Stomach (tissue), 19 donors: ENCODE measurements at places on chromosomes 5 and 9. TPM values are rescaled to one million over a fixed set of nuclear protein-coding genes. Genes with fewer than 3 reads are reported as not detected.

The DBH gene
- polyA plus RNA-seq: not detected

The KCNN2 gene
- 0.28 TPM for polyA plus RNA-seq

The AFF4 gene
- 9.4 TPM for polyA plus RNA-seq

The CDC14B gene
- 17.0 TPM for polyA plus RNA-seq

The TRIM36 gene
- polyA plus RNA-seq: 8.0 TPM

The SYK gene
- 16.8 TPM for polyA plus RNA-seq

The IFNB1 gene
- not detected for polyA plus RNA-seq

The PAEP gene
- polyA plus RNA-seq: not detected

The SMIM33 gene
- 0.46 TPM for polyA plus RNA-seq

The CAVIN4 gene
- polyA plus RNA-seq: 0.37 TPM

The RC3H2 gene
- polyA plus RNA-seq: 9.2 TPM

The GFI1B gene
- not detected for polyA plus RNA-seq

The GM2A gene
- 3.2 TPM for polyA plus RNA-seq

- no peak overlapping the region for H3K27ac ChIP-seq
- H3K36me3 ChIP-seq: no peaks in the 10 kb centered on the region
- H3K4me1 ChIP-seq: no peaks in the 10 kb centered on the region
- H3K4me3 ChIP-seq: no peak overlapping the region
- peak; percentile 22 for DNase-seq
- H3K27me3 ChIP-seq: no peaks in the 10 kb centered on the region
Observed at GRCh38 chr5:60490597-60491166, 209.3 kb downstream of the DEPDC1B start.

GRCh38 chr9:27398982-27399653 lies 102.2 kb upstream of the EQTN start:
- no peaks in the 10 kb centered on the region for H3K27me3 ChIP-seq
- no peak overlapping the region for H3K4me3 ChIP-seq
- no peak for DNase-seq
- H3K36me3 ChIP-seq: no peaks in the 10 kb centered on the region
- H3K4me1 ChIP-seq: peaks cover 17% of the 10 kb centered on the region
- no peak overlapping the region for H3K27ac ChIP-seq

- no peak overlapping the region for H3K4me3 ChIP-seq
- H3K36me3 ChIP-seq: no peaks in the 10 kb centered on the region
- no peaks in the 10 kb centered on the region for H3K4me1 ChIP-seq
Observed at GRCh38 chr5:174675110-174675509, 49.3 kb upstream of the MSX2 start.

- peaks cover 3% of the 10 kb centered on the region for H3K4me1 ChIP-seq
- H3K27ac ChIP-seq: no peak overlapping the region
- DNase-seq: no peak
- no peaks in the 10 kb centered on the region for H3K27me3 ChIP-seq
- no peak overlapping the region for H3K4me3 ChIP-seq
Observed at GRCh38 chr9:26870292-26870691, 22.3 kb downstream of the CAAP1 start.

GRCh38 chr5:3092664-3093063 lies 341.2 kb upstream of the IRX2 start:
- no peaks in the 10 kb centered on the region for H3K4me1 ChIP-seq
- no peaks in the 10 kb centered on the region for H3K36me3 ChIP-seq

DNA sequence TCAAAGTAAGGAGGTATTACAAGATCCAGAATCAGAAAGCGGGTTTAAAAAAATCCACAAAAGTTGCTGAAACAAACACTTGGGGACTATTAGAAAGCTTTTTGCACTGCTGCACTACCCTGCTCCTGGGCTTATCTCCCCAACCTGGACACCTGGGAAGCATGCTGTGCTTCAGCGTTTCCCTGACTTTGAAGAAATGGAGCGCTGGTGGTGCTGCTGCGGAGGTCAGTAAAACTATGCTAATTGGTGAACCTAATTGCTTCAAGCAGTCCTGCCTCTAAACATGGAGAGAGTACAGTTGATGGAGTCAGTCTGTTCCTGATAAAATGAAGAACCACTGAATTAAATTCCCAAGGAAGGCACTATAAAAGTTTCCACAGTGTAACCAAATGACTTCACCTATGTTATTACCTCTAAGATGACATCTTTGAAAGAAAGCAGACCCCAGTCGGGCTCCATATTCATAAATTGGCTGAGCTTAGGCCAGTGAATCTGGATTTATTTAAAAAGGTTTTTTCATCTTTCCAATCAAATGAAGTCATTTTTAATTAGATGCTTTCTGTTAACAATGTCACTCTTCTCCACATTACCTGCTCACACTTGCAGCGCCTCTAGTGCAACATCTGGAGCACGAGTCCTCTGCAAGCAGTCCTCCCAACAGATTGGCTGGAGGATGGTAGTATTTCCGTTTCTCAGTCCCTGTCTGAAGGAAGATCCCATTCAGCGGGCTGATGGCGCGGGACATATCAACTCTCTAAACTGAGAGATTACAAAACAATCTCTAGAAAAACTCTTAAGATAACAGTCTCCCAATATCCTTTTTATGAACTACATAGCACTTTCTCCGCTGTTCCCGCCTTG lies 11.5 kb downstream of the NR2F1-AS1 start:
- no peaks in the 10 kb centered on the region for H3K4me1 ChIP-seq
- no peaks in the 10 kb centered on the region for H3K36me3 ChIP-seq
- DNase-seq: no peak

DNA sequence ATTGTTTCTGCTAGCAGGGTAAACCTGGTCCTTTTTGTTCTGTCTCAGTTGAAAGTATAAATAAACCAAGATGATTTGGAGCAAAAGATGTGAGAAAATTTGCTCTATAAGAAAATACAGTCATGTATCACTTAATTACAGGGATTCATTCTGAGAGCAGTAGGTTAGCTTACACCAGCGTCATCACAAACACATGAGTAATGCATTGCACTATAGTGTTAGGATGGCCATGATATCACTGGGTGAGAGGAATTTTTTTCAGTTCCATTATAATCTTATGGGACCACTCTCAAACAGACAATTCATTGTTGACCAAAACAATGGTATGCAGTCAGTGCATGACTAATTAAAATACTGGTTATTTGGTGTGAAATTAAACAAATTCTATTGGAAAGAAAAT lies 430.9 kb downstream of the CHSY3 start:
- no peaks in the 10 kb centered on the region for H3K4me1 ChIP-seq
- no peaks in the 10 kb centered on the region for H3K36me3 ChIP-seq
- H3K27ac ChIP-seq: no peak overlapping the region

GRCh38 chr9:6869081-6869948 lies 111.5 kb downstream of the KDM4C start:
- no peaks in the 10 kb centered on the region for H3K4me1 ChIP-seq
- no peak overlapping the region for H3K4me3 ChIP-seq
- H3K36me3 ChIP-seq: no peaks in the 10 kb centered on the region
- H3K27me3 ChIP-seq: no peaks in the 10 kb centered on the region
- no peak overlapping the region for H3K27ac ChIP-seq
- DNase-seq: no peak

- no peak for DNase-seq
- H3K27ac ChIP-seq: no peak overlapping the region
- no peaks in the 10 kb centered on the region for H3K36me3 ChIP-seq
- no peaks in the 10 kb centered on the region for H3K4me1 ChIP-seq
Observed at GRCh38 chr5:126341906-126342630, 81.1 kb upstream of the GRAMD2B start.

- H3K4me1 ChIP-seq: peaks cover 31% of the 10 kb centered on the region
- peak; percentile 46 for DNase-seq
- no peaks in the 10 kb centered on the region for H3K36me3 ChIP-seq
- H3K4me3 ChIP-seq: no peak overlapping the region
- no peak overlapping the region for H3K27ac ChIP-seq
- no peaks in the 10 kb centered on the region for H3K27me3 ChIP-seq
Observed at GRCh38 chr9:116464987-116465571, 222.0 kb upstream of the TRIM32 start.

- no peaks in the 10 kb centered on the region for H3K36me3 ChIP-seq
- DNase-seq: no peak
- no peaks in the 10 kb centered on the region for H3K27me3 ChIP-seq
- peaks cover 17% of the 10 kb centered on the region for H3K4me1 ChIP-seq
- peak overlapping the region; percentile 81 for H3K27ac ChIP-seq
Observed at GRCh38 chr9:128705051-128705965, 3.0 kb downstream of the PKN3 start.

DNA sequence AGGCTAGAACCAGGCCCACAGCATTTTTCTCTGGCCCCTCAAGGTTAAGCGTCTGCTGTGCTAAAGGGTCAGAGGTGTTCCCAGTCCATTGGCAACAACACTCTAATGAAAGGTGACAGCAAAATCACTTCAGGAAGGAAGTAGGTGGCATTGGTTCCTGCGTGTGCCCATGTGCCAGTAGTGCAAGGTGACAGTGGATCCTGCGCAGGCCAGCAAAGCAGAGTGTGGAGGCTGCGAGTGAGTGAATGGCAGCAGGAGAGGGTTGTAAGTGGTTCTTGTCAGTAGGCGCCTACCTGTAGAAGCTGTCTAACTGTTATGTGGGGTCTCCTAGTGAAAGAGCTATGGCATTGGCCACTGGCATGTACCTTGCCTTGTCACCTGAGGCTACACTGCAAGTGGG lies 898.2 kb upstream of the TYRP1 start:
- no peak overlapping the region for H3K27ac ChIP-seq
- no peak for DNase-seq
- no peaks in the 10 kb centered on the region for H3K4me1 ChIP-seq
- no peaks in the 10 kb centered on the region for H3K36me3 ChIP-seq

GRCh38 chr5:180898621-180899246 lies at the start of gene BTNL8:
BTNL8 (plus strand) TSS chr5:180899159; CDS start chr5:180899311, 152 bp downstream.
- H3K36me3 ChIP-seq: no peaks in the 10 kb centered on the region
- H3K27me3 ChIP-seq: no peaks in the 10 kb centered on the region
- H3K4me3 ChIP-seq: no peak within 1 kb of the TSS
- DNase-seq: peak; percentile 52
- peak within 1 kb of the TSS; percentile 70 for H3K27ac ChIP-seq
- H3K4me1 ChIP-seq: peaks cover 20% of the 10 kb centered on the region

DNA sequence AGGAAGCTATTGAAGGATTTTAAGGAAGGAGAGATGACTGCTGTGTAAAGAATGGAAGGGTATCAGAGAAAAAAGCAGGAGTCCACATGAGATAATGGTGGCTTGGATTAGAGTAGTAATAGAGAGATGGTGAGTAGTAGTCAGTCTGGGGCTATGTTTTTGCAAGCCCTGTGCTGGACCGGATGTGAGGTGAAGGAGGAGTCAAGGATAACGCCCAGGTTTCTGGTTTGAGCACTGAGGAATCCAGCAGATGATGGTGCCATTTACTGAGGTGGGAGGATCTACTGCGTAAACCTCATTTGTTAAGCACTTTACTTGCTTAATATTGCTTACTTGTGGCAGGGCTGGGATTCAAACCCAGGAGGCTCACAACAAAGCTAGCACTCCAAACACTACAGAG lies 1.1 kb downstream of the TIGD6 start:
- H3K4me1 ChIP-seq: peaks cover 48% of the 10 kb centered on the region
- H3K4me3 ChIP-seq: peak overlapping the region; percentile 93
- no peak for DNase-seq
- no peak overlapping the region for H3K27ac ChIP-seq
- peaks cover 26% of the 10 kb centered on the region for H3K36me3 ChIP-seq

DNA sequence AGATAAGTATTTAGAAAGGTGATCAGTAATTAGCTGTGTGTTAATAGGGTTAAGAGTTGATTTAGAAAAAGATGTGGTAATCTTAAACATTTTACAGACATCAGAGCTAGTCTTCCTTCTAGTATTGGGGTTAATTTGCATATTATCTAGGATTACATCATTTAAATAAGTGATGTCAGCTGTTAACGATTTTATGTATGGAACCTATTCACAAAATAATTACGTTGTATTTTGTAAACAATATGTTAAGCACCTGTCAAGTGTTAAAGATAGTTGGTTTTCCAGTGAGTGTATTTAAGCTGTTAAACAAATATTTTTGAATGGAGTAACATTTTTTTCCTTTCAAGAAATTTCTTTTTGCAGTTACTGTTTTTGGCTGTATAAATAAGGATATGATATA lies 2.2 kb downstream of the DCP2 start:
- H3K27ac ChIP-seq: no peak overlapping the region
- H3K36me3 ChIP-seq: no peaks in the 10 kb centered on the region
- no peak overlapping the region for H3K4me3 ChIP-seq
- no peaks in the 10 kb centered on the region for H3K27me3 ChIP-seq

- no peaks in the 10 kb centered on the region for H3K36me3 ChIP-seq
- DNase-seq: no peak
- H3K4me1 ChIP-seq: peaks cover 11% of the 10 kb centered on the region
- H3K4me3 ChIP-seq: peak overlapping the region; percentile 64
Observed at GRCh38 chr5:59769041-59769360, 124.5 kb downstream of the PDE4D start.

DNA sequence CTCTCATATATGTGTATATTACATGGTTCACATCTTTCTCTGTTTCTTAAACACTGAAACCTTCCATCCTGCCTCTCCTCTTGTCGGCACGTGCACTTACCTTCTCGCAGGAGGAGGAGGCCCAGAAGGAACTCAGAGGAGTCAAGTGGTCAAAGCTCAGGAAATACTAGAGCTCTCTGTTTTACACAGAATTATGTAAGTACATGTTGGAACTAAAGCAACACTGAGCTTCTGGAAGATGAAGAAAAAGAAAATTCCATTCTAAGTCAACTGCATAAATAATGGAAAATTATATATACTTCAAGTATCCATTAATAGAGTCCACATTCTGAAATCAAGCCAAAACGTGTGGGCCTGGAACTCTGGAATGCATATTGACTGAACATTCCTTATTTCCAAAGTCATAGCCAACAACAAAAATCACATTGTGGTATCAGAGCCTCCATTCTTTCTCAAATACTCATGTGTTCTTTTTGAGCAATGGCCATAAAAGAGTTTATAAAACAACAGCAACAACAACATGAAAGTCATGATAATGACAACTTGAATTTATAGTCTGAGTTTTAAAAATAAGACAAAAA lies 121.5 kb upstream of the RAI14 start:
- peak; percentile 66 for DNase-seq
- no peak overlapping the region for H3K4me3 ChIP-seq
- no peak overlapping the region for H3K27ac ChIP-seq
- H3K27me3 ChIP-seq: no peaks in the 10 kb centered on the region

- no peak overlapping the region for H3K27ac ChIP-seq
- no peaks in the 10 kb centered on the region for H3K36me3 ChIP-seq
- DNase-seq: no peak
- H3K27me3 ChIP-seq: no peaks in the 10 kb centered on the region
Observed at GRCh38 chr9:137030006-137030405, 1.9 kb downstream of the FUT7 start.
